ENCODE measurements at places on chromosomes 5 and 9. TPM values are rescaled to one million over a fixed set of nuclear protein-coding genes. Genes with fewer than 3 reads are reported as not detected.

The ZDHHC11 gene
- 0.26 TPM for polyA plus RNA-seq

The SLC28A3 gene
- 0.74 TPM for polyA plus RNA-seq

The TTLL11 gene
- 5.4 TPM for polyA plus RNA-seq

The SPARC gene
- polyA plus RNA-seq = 5,773 TPM

DNA sequence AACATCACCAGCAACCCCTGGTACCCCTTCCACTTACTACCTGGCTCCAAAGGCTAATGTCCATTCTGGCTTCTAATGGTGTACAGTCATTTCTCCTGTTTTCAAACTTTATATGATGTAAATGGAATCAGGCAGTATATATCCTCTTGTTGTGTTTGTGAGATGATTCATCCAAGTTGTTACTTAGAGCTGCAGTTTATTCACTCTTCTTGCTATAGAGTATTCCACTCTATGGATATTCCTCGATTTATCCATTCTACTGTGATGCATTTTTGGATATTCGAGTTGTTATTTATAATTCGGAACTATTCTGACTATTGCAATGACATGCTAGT, 32.4 kb downstream of the IRF1 start:
- no peak for DNase-seq

GRCh38 chr9:127779136-127779981, 893 bp upstream of the SH2D3C start:
- DNase-seq = no peak
